ENCODE measurements at places on chromosomes 5 and 9.

DNA sequence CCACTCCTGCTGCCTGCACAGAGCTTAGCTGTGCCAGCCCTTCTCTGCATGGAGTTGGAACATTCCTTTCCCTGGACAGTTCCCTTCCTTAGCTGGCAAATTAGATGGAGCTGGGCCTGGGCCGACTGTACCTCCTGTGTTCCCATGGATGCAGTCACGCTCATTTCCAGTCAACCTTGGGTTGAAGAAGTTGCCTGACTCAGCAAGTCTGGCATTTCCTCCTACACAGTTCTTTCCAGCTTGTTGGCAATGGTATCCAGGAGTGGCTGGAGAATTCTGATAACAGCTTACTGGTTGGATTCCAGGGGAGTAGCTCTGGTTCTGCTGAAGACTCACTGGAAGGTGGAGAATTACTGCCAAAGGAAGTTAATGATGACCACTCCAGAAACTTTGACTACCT is 9.2 kb upstream of the TAF1L start:
- DNase-seq, result no peak

DNA sequence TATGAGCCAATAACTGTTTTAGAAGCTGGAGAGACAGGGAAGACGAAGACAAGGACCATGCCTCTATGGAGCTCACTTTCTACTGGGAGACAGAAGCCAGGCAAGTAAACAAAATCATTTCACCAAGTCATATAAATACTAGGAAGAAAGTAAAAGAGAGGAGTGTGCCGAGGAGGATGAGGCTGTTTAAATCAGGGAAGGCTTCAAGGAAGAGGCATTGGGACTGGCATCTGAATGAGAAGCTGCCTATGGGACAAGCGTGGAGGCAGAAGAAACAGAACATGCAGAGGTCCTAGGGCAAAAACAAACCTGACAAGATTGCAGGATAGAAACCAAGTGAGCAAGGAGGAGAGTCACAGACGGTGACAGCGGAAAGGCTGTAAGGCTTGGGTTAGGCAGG is 68.1 kb upstream of the CPLX2 start:
- no peak for DNase-seq

- peak; percentile 83 for DNase-seq
Observed at GRCh38 chr9:129143031-129143927, 32.1 kb downstream of the PTPA start.

DNA sequence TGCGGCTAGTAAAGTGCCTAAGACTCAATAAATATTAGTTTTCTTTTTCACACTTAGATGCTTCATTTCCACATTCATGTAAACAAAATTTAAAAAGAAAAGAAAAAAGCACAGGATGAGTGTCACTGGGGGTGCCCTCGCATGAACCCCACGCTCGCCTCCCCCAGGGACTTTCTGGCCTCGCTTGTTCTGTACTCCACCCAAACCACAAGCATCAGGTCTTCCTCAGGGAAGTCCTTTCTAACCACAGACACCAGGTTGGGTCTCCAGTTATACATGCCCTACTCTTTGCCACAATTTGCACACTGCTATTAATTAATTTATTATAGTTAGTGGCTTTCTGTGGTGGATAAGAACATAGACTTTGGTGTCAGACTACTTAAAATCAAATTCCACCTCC is 92.4 kb downstream of the RORB start:
- no peak for DNase-seq

DNA sequence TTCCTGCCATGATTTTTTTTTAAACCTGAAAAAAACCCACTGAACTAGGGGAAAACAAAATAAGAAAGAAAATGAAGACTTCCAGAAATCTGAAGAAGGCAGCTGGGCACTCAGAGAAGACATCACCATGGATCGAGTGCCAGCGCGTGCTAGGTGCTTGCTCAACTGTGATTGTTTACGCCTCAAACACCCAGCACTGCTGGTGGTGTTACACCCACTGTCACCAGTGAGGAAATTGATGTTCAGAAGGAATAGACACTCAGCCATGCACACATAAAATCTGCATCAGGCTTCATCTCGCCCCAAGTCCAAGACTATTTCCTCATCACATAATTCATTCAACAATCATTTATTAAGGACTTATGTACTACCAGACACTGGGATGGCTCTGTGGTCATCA is 82.1 kb downstream of the HRH2 start:
- no peak for DNase-seq

Measured in SJSA1 (cell line).